ENCODE measurements at places on chromosomes 2 and 18. TPM values are rescaled to one million over a fixed set of nuclear protein-coding genes. Genes with fewer than 3 reads are reported as not detected.

HRH4 gene
- total RNA-seq, result not detected

RFTN2 gene
- not detected for total RNA-seq

TXNDC9 gene
- 40.1 TPM for total RNA-seq

GALNT5 gene
- total RNA-seq, result 2.4 TPM

PLEK gene
- not detected for total RNA-seq

TPRKB gene
- total RNA-seq, result 76.6 TPM

ANKRD30B gene
- not detected for total RNA-seq

RFX8 gene
- not detected for total RNA-seq

ICOS gene
- total RNA-seq, result not detected

CAPG gene
- total RNA-seq, result 92.1 TPM

GPR45 gene
- total RNA-seq, result not detected

MTHFD2 gene
- 156 TPM for total RNA-seq

CD302 gene
- 2.7 TPM for total RNA-seq

RAX gene
- total RNA-seq, result not detected

UGT1A5 gene
- not detected for total RNA-seq

KCNF1 gene
- 30.5 TPM for total RNA-seq

VWA3B gene
- 0.12 TPM for total RNA-seq

ALPG gene
- 0.71 TPM for total RNA-seq

IL37 gene
- total RNA-seq, result not detected

PJVK gene
- 1.6 TPM for total RNA-seq

SLC14A1 gene
- not detected for total RNA-seq

TOGARAM2 gene
- total RNA-seq, result 0.16 TPM

DQX1 gene
- total RNA-seq, result 0.15 TPM

TLX2 gene
- total RNA-seq, result 0.31 TPM
